ENCODE measurements at places on chromosomes 1 and 21.

GRCh38 chr1:224149709-224150108, 33.3 kb upstream of the DEGS1 start:
- DNase-seq: no peak

GRCh38 chr1:180415985-180416633, 86.3 kb downstream of the ACBD6 start:
- no peak for DNase-seq

- no peak for DNase-seq
Observed at GRCh38 chr1:93751377-93752250, 70.0 kb upstream of the BCAR3 start.

DNA sequence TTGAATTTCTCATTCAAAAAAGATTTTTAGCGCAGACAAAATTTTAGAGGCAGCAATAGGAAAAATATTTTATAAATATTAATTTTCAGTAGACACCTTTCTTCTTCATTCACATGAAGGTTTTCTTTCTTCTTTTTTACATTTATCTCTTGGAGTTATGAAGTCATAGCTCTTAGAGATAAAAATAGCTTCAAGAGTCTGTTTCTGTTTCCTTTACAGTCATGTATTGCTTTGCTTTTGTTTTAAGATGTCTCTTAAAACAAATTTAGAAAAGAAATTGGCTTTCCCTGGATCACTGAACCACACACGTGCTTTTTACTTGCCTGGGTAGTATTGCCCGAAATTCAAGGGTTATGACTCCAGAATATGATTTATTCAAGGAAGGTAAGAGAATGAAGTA, 369.9 kb upstream of the LRRC7 start:
- no peak for DNase-seq

DNA sequence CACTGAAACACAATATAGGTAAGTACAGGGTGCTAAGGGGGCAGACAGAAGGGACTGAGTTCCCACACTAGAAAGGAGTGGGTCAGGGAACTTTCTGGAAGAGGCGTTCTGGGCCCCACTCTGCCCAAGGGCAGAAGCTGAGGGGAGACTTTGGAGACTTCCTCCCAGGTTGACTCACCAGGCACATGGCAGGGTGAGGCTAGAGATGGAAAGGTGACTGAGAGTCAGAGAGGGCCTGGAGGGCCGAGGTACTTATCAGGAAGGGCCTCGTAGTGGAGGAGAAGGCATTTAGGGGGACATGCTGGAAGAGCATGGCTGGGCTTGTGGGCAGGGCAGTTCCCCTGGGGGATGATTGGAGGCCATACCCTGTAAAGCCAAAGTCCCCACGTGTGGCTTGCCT, 159.9 kb upstream of the JUN start:
- DNase-seq: no peak

DNA sequence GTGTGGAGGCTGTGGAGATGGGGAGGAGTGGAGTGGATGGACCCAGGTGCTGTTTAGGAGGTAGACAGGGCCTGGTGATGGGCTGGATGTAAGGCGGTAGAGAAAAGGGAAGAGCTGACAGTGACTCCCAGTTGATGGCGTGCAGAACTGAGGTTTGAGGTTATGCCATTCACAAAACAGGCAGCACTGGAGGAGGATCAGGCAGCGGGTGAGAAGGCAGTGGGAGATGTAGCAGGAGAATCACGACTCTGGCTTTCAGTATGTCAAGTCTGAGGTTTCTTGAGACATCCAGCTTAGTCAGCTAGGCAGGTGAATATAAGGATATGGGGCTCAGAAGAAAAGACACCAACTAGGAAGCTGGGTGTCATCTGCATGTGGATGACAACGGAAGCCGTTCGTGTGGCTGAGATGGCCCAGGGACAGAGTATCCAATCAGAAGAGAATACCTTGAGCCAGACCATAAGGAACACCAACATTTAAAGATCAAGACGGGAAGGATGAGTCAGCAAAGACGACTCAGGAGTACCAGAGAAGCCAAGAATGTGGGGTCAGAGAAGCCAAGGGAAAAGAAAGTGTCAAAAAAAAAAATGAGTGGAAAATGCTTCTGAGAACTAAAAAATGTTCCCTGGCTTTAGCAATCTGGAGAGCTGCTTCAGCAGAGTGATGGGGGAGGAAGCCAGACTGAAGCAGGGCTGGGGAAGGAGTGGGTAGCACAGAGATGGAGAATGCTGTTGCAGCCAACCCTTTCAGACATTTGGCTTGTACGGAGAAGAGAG, 15.2 kb downstream of the LRRN2 start:
- no peak for DNase-seq

- no peak for DNase-seq
Observed at GRCh38 chr1:19405195-19405760, 80.1 kb downstream of the CAPZB start.

- DNase-seq: no peak
Observed at GRCh38 chr1:203316626-203317093, 11.3 kb downstream of the BTG2 start.

- no peak for DNase-seq
Observed at GRCh38 chr1:51912881-51913280, 34.4 kb upstream of the NRDC start.

DNA sequence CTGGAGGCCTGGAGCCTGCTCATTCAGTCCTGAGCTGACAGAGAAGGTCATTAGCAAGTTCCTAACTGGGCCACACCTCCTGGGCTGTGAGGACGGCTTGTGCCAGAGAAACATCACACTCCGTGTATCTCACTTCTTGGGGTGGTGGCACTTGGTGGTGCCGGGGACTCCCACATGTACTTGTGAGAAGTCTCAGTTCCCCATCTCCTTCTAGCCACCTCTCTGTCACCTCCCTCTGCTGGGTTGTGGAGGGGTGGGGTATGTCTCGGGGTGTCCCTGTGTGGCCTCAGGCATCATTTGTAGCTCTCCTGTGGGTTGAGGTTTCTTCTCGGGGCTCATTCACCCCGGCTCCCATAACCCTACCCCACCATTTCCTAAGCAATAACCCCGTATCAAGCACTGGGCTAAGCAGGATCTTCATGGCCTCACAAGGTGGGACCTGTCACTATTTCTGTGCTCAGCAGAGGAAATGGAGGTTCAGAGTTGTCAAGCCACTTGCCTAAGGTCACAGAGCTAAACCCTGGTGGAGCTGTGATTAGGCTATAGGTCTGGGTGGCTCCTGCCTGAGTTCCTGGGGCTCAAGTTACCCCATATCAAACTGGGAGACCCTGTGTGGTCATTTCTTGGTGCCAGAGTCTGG, 62.5 kb downstream of the UBIAD1 start:
- no peak for DNase-seq
